ENCODE measurements at places on chromosomes 6 and 20.

DNA sequence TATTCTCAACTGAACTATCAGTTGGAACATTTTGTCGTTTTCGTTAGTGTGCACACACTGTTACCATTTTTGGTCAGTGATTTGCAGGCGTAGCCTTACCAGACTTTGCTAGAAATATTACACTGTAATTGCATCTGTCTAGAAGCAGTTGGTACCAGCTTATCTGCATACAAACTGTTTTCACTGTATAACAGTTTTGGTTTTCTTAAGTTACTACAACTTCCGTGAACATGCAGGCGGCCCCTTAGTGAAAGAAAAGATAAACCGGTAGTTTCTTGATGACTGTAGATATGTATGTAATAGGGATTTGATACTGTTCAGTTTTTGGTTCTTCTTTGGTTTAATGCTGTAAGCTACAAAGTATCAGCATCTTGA is 1.3 kb downstream of the DSTN start:
- DNase-seq = no peak

DNA sequence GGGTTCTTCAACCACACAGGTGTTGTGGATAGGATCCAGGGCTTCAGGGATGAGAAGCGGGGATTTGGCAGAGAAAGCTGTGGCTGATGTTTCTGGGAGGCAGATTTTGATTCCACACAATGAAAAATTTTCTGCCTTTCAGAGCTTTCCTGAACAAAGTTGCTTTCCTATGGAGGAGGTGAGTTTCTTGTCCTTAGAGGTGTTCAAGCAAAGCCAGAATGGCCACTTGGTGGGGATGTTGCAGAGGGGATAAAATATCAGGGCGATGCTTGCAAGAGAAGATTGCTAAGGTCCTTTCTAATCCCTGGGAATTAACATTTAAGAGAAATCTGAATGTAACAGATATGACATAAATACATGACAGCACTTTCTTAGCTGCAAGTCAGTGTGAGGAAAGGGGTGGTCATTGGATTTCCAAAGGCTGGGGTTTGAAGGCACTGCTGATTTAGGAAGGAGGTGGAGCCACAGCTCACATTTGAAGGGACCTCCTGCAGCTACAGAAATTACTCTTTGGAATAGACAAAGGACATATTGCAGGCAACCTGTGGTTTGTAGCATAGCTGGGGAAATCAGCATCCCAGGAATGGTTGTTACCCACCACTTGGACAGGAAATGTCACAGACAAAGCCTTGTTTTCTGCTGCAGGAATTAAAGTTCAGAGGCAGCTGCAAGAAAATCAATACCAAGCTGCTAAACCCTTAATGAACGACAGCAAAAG is 271.1 kb upstream of the CHD6 start:
- DNase-seq = no peak

DNA sequence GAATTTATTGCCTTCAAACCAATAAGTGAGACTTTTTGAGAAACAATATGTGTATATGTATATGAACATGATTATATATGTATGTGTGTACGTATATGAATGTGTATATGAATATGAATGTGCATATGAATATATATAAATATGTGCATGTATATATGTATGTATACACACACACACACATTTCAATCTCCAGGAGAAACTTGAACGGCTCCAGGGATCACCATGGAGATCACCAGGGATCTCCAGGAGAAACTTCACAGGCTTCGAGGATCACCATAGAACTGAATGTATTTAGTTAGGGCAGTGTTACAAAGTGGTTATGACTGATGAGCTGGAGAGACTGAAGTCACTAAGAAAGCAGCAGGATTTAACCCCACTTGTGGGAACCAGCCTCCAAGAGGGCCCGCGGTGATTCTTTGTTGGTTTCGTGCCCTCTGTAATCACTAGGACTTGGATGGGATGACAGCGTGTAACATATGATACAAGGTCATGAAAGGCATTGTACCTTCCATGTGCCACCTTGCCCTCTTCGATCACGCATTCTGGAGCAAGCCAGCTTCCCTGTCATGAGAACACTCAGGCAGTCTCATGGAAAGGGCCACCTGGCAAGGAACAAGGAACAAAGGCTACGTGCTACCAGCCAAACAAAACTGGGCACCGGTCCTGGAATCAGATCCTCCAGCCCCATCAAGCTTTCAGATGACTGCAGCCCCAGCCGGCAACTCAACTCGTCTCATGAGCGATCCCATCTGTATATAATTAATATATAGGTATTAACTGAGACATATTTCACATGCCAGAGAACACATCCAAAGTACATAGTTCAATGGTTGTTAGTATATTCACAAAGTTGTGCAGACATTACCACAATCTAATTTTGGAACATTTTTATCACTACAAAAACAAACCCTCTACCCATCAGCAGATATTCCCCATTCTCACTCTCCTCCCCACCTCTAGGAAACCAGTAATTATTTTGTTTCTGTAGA is 8.6 kb downstream of the FAM50B start:
- no peak for DNase-seq

DNA sequence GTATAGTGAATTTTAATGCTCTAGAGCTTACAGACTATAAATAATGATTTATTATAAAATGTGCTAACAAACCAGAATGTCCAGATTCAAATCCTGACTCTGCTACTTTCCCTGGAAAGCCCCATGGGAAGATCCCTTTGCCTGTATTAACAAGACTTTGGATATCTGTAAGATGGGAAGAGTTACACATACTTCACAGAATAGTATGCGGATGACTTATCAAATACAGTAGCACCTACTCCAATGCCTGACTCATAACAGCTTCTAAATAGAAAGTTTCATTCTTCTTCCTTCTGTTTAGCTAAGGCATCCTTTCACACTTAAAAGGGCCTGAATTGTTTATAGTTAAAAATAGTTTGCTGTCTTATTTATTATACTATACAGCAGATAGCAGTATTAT is 166.3 kb downstream of the KCNQ5 start:
- no peak for DNase-seq

GRCh38 chr20:11323816-11324215 is 593.9 kb upstream of the BTBD3 start:
- no peak for DNase-seq

DNA sequence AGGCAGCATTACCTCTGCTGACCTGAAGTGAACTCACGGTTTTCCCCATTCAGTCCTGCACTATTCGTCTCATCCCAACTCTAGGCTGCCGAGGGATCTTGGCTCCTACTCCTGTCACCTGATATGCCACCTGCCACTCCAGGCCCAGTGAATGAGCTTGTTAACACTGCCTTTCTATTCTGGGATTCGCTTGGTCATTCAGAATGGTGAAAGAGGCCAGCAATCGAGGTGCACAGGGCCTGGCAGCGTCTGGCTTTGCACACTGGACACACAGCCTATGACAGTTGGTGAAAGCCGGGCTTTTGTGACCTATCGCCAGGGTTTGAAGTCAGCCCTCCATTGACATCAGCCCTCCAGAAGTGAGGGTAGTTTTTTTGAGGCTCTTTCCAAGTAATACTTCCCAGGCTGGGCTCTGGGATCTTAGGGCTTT is 59.3 kb upstream of the MYL9 start:
- DNase-seq = no peak

DNA sequence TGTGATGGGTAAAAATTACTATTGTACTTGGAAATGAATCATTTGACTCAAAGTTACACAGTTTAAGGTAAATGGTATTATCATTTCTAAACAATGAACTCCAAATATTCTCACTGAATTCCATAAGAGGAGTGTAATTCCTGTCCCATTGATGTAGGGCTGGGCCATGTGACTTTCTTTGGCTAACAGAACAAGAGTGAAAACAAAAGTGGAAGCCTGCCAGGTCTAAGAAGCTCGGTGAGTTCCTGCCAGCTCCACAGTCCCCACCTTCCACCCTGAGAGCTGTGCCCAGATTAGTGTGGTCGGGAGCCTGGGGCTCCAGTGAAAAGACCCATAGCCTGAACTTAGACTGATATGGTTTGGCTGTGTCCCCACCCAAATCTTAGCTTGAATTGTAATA is 24.6 kb downstream of the TBXT start:
- DNase-seq = no peak

GRCh38 chr20:56664796-56665195 is 35.7 kb downstream of the TFAP2C start:
- DNase-seq = no peak

DNA sequence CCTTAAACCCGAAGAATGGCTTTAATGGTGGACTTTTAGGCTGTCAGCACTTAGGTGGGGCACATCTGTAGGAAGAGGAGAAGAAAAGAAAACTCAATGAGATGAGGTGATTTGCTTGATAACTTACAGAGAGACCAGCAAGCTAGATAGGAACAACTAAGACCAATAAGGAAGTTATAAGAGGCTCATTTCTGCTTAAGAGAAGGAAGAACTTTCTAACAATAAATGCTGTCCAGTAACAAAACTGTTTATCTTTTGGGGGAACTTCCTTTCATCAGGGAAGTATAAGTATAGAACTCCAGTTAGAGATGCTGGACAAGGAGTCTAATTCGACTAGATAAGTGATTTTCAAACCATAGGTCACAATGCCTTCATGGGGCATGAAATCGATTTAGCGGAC is 107.2 kb upstream of the SIRPA start:
- no peak for DNase-seq

- DNase-seq = no peak
Measured at GRCh38 chr6:43971776-43972126, 155.5 kb downstream of the MRPL14 start.

DNA sequence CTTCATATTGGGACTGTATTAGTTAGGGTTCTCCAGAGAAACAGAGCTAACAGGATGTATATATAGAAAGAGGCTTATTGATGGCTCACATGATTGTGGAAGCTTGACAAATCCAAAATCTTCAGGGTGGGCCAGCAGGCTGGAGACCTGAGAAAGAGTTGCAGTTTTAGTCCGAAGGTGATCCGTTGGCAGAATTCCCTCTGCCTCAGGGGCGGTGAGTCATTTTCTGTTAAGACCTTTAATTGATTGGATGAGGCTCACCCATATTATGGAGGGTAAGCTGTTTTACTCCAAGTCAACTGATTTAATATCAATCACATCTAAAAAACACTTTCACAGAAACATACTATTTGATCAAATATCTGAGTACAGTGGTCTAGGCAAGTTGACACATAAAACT is 113.6 kb downstream of the FLRT3 start:
- no peak for DNase-seq

DNA sequence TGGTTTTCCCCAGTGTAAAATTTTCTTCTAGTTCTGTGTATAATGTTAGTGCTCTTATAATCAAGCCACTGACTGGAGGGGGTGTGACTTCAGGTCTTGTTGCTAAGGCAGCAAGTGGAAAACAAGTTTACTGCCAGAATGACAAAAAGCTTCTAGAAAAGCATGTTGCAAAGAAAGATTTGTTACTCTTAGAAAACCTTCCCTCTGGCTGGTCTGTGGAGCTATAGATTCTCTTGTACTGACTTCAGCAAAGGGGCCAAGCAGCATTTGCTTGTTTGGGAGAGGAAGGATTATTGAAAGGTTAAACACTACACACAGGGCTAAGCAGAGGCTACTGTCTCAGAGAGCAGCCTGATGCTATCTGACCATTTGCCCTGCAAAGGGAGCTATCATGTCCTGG is 288.8 kb downstream of the BTBD9 start:
- DNase-seq = no peak

DNA sequence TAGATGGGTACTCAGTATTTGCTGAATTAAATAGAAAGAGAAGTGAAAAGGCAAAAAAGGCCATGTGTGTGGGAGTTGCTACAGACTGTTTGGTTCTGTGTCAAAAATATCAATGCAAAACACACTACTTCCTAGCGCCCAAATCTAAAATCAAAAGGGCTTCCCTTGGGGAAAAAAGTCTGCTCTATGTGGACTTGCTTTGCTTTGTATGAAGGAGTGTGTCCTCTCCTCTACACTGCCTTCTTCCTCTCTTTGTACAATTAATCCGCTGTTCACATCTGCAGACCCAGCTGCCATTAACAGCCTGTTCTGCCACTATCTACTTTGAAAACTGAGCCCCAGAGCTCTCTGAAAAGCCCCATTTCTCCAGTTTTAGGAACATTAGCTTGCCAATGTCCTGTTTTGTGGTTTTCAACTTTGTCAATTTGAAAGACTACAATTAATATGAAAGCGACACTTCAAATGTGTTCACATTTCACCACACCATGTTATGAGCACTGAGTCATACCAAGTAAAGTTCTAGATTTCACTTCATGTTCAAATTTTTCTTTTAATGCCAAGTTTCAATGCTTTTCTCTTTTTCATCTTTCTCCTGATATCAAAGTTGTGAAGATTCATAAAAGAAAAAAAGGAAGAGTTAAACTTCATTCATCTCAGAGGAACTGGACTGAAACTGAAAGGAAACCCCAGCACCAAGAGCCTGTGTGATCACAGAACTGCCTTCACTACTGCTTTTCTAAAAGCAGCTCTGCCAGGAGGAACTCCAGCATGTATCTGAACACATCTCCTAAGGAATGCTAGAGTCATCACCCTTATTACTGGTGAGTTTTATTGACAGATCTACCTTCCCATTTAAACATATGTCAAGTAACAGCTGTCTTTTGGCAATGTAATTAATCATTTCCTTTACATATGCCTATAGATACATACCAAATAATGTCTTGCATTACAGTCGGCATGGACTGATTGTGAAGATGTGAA is 102.6 kb downstream of the KIF13A start:
- no peak for DNase-seq

DNA sequence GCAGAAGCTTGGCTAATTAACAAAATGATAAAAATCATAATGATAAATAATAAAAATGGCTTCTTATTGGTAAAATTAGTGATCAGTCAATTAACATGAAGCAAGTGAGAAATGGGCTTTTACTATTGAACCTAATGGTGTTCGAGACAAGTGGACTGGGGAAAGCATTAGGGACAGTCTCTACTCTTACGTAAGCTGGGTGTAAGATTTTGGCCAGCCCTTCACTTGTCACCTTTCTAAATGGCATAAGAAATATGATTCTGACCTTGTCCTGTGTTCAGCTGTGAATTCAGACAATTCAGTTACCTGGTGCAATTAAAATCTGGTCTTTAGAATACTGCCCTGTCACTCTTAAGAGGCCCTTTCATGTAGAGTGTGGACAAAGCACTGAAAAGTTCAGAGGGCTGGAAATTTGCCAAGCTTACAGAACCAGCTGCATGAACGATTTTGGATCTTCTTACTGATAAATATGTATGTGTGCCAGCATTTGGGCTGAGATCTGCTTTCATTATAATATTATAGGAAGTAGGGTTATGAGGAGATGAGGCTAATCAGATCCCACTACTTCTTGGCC is 115.9 kb downstream of the QRSL1 start:
- DNase-seq = no peak

DNA sequence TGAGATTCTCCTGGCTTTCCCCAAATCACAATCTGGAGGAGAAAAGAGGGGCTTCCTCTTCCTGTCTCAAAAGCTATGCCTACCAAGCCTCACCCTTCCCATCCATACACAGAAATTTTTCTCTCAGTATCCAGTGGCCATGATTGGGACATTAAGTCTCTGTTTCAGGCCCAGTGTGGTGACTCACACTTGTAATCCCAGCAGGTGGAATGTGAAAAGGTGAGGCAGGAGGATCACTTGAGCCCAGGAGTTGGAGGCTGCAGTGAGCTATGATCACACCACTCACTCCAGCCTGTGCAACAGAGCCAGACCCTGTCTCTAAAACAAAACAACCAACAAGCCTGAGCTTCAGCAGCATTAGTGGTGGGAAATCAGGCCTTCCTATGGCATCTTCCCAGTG is 210.0 kb downstream of the OGFRL1 start:
- no peak for DNase-seq

GRCh38 chr6:40028449-40028848 is 94.2 kb upstream of the MOCS1 start:
- DNase-seq = no peak

GRCh38 chr6:104572901-104573300 is 286.8 kb downstream of the HACE1 start:
- DNase-seq = no peak

- no peak for DNase-seq
Measured at GRCh38 chr6:166202321-166202733, 34.7 kb upstream of the TBXT start.

- peak; percentile 32 for DNase-seq
Measured at GRCh38 chr6:72622094-72622940, 453 bp downstream of the KCNQ5 start.
